ENCODE measurements at places on chromosomes 11 and 22.

DNA sequence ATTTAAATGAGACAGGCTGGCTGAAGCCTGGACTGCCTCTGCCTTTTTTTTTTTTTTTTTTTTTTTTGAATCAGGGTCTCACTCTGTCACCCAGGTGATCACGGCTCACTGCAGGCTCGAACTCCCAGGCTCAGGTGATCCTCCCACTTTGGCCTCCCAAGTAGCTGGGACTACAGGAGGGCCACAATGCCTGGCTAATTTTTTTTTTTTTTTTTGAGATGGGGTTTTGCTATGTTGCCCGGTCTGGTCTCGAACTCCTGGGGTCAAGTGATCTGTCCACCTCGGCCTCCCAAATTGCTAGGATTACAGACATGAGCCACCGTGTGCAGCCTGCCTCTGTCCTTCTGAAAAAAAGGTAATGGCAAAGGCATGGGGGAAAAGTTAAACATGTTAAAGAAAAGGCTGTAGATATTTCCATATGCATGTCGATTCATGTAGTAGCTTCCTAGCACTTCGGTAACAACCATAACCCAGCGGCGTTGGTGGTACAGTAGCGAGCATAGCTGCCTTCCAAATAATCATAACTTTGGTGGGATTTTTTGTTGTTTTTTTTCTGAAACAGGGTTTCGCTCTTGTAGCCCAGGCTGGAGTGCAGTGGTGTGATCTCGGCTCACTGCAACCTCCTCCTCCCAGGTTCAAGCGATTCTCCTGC lies 48.8 kb downstream of the MCHR1 start:
- no peak for DNase-seq

DNA sequence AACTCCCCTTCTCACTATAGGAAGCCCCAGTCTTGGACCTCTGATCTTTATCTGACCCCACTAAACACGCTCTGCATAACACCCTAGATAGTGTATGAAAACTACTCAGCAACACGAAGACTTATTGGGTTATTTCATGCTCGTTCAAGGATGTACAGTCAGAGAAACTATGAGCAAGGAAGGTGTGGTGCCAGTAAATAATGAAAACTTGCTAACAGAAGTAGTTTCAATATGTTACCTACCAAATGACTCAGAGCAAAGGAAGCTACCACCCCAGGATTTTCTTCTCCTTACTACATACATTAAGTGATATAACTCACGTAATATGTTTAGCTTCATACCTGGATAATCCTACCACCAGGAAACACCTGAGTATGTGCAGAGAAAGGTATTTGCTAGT lies 25.9 kb upstream of the LYVE1 start:
- DNase-seq = no peak

- DNase-seq = no peak
Observed at GRCh38 chr22:46511151-46512038, 26.0 kb downstream of the CELSR1 start.

DNA sequence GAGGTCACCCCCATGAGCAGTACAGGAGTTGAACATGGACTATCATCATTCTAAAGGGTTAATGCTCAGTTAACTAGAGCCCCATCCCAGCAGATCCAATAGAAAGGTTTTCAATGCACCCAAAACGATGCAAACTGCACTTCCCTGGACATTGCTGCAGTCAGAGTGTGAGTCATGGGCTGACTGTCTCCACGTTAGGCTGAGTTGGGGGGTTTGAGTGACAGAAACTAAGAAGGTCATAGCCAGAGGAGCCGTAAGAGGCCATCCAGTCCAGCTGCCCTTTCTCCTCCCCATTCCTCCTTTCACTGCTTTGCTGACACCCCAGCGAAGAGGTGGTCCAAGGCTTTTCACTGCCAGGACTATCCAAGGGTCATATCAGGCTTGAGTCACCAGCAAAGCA lies 10.5 kb upstream of the OR2AT4 start:
- no peak for DNase-seq

GRCh38 chr22:19760058-19760950 lies at the start of gene TBX1:
TBX1 (plus strand) TSS chr22:19760778; CDS start chr22:19760844, 66 bp downstream.
- no peak for DNase-seq

- DNase-seq = no peak
Observed at GRCh38 chr11:65642014-65642671, 4.2 kb downstream of the SIPA1 start.

GRCh38 chr11:68381716-68382115 lies 69.3 kb downstream of the LRP5 start:
- DNase-seq = no peak

DNA sequence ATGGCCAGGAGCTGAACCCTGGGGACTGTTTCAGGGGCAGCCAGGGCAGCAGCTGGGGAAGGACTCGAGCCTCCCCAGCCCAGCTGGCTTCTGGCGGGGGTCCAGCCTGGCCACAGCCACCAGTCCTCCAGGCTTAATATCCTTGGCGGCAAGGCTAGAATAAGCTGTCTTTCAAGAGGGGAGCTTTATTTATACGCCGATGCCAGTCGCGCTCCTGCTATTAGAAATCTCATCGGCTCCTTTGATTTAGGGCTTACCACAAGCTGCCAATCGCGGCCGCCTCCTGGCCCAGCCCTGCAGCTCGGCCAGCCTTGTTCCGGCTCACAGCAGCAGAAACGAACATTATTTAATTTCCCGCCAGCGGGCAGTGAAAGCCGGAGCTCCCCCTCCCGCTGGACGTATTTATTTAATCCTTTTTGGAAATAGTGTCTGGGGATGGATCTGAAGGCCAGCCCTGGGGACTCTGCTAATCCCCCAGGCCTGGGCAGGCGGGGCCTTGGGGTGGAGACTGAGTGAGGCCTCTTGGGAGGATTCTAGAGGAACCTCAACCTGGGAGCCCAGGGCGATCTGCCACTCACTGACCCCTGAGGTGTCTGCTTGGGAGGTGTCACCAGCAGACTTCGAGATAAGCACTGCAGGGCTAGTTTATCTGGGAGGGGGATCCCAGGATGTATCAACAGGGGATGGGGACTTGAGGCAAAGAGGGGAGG lies 363.1 kb downstream of the MN1 start:
- DNase-seq = peak; percentile 86

GRCh38 chr11:111428113-111428876 lies 49.2 kb upstream of the POU2AF1 start:
- no peak for DNase-seq
